ENCODE measurements at places on chromosomes 5 and 9.

DNA sequence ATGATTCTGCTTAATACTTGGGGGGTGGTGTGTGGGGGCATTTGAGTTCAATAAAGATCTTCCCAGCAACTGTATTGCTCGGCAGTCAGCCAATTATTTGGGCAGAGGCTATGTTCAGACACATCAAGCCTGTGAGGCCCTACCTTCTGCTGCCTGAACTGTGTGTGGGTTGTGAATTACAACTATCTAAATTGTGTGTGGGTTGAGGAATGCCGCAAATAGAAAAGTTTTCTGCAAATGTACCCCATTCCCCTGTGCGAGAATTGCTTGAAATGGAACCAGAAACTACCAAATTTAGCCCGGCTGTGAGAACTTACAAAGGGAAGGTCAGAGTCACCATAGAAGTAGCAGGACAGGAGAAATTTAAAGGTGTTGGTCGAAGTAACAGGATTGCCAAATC lies 360.0 kb upstream of the PIK3R1 start:
- no peak for DNase-seq

- DNase-seq: no peak
Measured at GRCh38 chr9:79588488-79589223, 16.9 kb downstream of the TLE4 start.

- DNase-seq: no peak
Measured at GRCh38 chr5:177373806-177374205, 10.4 kb upstream of the SLC34A1 start.

- no peak for DNase-seq
Measured at GRCh38 chr9:137308057-137308619, 6.1 kb upstream of the NRARP start.

GRCh38 chr5:170067574-170068170 lies 38.0 kb upstream of the FOXI1 start:
- DNase-seq: no peak

- DNase-seq: no peak
Measured at GRCh38 chr9:79812507-79813257, 240.9 kb downstream of the TLE4 start.

GRCh38 chr9:110640736-110641135 lies 27.9 kb upstream of the MUSK start:
- DNase-seq: no peak

DNA sequence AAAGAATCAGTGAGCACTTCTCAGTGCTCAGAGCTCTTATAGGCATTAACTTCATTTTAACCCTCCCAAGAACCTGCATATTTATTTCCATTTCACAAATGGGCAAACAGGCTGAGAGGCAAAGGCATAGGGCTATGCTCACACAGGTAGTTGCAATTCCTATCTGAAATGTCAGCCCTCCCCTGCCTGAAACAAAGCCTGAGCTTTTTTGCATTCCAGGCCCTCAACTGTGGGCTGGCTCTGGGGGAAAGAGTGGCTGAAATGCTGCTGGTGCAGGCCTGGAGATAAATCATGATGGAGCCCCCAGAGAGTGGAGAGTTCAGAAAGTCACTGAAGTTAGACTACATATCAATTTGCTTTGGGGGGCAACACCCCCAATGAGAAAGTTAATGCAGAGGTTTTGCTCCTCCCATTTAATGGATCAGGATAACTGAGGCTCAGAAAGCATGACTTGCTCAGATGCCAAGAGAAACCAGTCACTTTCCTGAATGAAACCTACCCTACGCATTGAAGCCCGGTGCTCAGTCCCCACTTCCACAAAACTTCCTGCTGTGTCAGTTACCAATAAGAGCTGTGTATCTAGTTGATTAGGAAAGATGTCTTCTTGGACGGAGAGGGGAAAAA lies 5.6 kb downstream of the DRD1 start:
- DNase-seq: no peak

DNA sequence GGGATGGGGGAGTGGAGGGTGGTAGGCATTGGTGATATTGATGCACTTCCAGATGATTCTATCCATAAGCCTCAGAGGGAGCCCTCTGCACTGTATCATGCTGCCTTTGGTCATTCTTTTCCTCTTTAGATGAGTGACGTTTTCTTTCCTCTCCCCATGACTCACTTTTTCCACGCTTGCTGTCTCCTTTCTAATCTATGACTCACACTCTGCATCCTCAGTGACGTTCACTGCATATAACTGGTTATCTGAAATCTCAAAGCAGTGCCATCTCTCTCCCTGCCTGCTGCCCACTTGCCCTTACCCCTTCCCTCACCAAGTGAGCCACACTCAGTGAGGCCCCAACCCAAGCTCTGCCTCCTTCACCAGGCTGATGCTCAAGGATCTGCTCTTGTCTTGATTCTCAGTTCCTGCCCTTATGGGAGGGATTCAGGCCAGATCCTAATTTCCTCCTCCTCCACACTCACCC lies 31.6 kb downstream of the PTGS1 start:
- no peak for DNase-seq

GRCh38 chr5:150317048-150318003 lies 14.6 kb upstream of the ARSI start:
- DNase-seq: no peak

GRCh38 chr5:180009581-180009980 lies 62.0 kb downstream of the RNF130 start:
- no peak for DNase-seq

DNA sequence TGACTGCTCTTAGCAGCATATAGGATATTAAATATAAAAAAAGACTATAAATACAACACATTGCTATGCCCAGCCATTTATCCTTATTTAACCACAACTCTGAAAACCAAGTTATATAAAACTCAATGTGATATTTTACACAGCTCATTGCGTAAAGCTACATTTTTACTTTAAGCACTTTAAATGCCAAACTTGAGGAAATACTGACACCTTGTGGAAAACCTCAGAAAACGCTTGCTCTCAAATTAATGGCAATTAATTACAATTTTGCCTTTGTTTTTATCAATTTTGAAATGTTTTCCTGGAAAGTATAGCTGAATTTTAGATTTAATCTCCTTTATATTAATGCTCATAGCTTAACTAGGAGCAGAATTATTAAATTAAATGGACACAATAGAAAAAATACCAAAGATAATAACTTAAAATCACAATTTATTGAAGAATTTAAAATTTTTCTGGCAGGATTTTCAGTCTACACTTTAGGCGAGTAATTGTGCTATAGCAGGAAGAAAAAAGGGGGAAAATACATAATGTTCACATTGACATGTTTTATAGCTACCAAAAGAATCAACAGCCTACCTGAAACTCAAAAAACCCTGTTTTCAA lies 25.2 kb upstream of the PLAC8L1 start:
- DNase-seq: no peak

- no peak for DNase-seq
Measured at GRCh38 chr9:137477778-137478612, 18.9 kb upstream of the NSMF start.

GRCh38 chr5:123401320-123401719 lies 21.9 kb downstream of the CEP120 start:
- no peak for DNase-seq

DNA sequence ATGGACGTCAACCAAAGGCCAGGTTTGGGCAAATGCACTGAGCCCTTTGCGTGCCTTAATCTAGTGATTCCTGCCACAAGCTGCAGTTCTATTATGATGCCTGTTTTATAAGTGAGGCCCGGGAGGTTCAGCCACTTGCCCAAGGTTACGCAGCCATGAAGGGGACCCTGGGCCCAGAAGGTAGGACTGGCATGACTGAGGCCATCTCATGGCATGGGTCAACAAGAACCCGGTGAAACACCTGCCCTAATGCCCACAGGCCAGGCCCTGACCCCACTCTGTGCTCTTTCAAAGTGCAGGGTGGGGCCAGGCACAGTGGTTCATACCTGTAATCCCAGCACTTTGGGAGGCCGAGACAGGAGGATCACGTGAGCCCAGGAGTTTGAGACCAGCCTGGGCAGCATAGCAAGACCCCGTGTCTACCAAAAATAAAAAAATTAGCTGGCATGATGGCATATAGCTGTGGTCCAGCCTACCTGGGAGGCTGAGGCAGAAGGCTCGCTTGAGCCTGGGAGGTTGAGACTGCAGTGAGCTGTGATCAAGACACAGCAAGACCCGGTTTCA lies 8.6 kb downstream of the NINJ1 start:
- DNase-seq: no peak

DNA sequence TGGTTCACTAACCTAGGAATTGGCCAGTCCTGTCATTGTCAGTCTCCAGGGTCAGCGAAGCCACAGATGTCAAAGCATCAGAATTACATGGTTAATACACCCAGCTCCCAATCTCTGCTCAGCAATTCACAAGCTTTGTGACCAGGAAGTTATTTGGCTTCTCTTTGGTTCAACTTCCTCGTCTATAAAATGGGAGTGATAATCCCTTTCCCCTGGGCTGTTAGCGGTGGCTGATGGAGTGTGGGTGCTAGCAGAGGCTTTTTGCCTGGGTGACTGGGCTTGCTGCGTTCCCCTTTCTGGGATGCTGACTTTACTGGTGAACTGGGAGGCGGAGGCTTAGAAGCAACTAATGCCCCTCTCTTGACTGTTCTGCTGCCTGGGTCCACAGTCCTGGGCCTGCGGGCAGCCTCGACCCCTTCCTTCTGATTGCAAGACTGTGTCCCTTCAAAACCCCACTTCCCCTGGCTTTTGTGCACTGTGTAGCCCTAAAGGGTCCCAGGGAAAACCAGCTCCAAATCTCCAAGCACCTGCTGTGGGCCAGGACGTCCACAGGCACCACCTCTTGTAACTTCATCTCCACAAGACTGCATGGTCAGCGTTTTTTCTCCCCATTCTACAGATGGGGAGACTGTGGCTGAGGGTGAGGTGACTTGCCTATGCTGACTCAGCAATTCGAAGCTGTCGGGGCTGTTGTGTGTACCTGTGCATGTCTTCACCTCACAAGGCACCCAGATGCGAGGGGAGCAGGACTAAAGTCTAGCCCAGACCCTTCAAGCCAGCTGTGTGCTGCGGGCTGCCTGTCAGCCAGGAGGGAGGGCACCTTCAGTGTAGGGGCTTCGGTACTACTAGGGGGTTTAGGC lies 45.2 kb upstream of the NEURL1B start:
- no peak for DNase-seq

GRCh38 chr9:75588808-75589207 lies 301.7 kb upstream of the PCSK5 start:
- no peak for DNase-seq

GRCh38 chr5:174616036-174616435 lies 108.3 kb upstream of the MSX2 start:
- DNase-seq: no peak

DNA sequence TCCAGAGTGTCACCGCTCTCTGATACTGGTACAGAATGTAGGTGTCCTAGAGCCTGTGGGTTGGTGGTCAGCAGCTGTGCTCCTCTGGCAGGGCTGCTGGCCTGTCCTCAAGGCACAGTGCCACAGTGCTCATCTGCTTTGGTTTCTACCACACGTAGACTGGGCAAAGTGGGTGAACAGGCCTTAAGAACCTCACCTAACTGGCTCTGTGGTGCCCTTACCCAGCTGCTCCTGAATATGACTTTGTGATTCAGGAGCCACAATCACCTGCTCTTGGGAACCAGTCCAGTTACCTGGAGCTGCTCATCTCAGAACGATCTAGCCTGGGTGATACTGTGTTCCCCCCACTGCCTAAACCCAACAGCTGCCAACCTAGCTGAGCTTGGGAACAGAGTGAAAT lies 6.4 kb downstream of the NOP16 start:
- DNase-seq: no peak
